ENCODE measurements at places on chromosomes 4 and X. TPM values are rescaled to one million over a fixed set of nuclear protein-coding genes. Genes with fewer than 3 reads are reported as not detected.

Gene SSX3
- not detected for polyA plus RNA-seq

GRCh38 chr4:173254646-173255045 lies 79.5 kb downstream of the HMGB2 start:
- no peak for DNase-seq

DNA sequence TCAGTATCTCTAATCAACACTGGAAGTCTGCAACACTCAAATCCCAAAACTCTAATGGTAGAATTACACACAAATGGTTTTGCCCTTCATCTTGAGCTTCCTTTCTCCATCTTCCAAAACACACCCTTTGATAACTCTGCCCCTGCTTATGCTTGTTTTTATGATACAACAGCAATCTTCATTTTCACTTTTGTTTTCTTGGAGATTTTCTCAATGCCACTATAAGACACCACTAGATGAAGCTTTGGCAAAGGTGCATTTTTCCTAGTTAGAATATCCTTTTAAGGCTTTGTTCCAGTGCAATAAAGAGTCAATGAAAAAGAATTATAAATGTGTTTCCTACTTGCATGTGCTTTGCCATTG lies 472.4 kb upstream of the NWD2 start:
- no peak for DNase-seq

Gene ZNF157
- not detected for polyA plus RNA-seq

GRCh38 chrX:74015379-74016019 lies 288.5 kb upstream of the ZCCHC13 start:
- DNase-seq = peak; percentile 46

Gene CFAP47
- not detected for polyA plus RNA-seq

DNA sequence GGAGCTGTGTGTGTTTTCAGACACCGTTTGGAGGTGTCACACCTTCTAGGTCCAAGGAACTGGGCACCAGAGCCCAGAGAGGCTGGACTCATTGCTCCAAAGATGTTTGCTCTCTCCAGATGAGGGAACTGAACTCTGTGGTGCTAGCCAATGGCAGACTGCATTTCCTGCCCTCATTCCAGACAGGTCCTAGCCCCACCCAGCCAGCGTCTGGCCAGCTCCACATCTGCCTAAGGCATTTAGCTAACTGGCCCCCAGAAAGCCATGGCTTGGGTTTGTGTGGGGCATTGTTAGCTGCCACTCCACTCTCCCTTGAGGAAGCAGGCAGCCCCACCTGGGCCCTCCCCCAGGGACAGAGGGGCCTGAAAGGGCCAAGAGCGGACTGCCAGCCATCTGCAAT lies 11.4 kb downstream of the FGD1 start:
- DNase-seq = no peak

DNA sequence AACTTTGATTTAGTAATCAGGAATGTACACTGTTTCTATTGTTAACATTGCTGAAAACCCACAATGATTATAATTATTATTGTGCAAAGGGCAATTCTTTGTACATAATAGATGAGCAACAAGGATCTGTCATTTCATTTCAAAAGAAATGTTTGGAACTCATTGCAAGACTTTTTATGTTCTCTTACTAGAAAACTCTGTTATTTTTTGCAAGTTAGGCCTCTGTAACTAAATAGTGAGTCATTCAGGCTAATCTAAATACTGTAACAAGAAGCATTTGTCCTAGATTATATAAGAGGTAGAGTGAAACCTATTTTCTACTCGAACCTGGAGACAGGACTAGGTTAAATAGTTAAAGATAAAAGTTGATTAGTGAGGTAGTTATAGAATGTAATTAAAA lies 93.2 kb upstream of the FAM47B start:
- DNase-seq = no peak

- DNase-seq = no peak
Measured at GRCh38 chr4:23894021-23894420, 4.2 kb upstream of the PPARGC1A start.

DNA sequence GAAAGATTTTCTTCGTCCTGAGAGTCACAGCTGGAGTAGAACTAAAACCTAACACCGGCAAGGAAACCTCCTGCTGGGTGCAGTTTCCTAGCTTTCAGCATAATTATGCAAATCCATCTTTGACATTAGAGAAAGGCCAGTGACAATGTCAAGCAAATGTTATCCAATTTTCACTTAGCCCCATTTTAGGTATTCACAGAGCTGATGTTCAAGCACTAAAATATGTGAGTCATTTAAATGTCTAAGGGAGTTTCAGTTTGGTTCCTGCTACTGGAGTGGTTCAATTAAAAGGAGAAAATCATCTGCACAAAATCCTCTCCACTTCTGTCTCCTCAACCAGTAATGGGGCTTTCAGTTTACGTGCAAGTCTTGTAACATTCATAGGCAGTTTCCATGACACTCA lies 37.1 kb upstream of the AMOT start:
- DNase-seq = no peak

DNA sequence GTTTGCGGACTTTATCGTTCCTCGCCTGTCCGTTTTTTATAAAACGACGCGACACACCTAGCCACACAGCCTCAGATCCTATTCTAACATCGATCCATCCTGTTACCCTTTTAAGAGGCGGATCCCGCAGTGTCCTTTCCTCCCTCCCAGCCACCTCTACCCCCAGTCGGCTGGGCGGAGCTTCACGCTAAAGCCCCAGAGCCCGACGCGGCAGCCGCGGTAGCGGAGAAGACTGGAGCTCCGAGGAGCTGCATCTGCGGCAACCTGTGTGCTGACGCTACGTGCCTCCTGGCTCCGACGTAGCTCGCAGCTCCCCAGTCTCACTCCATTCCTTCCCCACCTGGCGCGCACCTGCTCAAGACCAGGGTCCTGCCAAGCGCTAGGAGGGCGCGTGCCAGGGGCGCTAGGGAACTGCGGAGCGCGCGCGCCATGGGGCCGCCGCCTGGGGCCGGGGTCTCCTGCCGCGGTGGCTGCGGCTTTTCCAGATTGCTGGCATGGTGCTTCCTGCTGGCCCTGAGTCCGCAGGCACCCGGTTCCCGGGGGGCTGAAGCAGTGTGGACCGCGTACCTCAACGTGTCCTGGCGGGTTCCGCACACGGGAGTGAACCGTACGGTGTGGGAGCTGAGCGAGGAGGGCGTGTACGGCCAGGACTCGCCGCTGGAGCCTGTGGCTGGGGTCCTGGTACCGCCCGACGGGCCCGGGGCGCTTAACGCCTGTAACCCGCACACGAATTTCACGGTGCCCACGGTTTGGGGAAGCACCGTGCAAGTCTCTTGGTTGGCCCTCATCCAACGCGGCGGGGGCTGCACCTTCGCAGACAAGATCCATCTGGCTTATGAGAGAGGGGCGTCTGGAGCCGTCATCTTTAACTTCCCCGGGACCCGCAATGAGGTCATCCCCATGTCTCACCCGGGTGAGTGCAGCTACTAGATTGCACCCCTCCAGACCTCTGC lies at the start of gene RNF128:
TSS of gene RNF128 (plus strand) at position 217 of the 953 bp plus-strand sequence. CDS start at position 430, 213 bp downstream.
- no peak for DNase-seq

Gene AMMECR1
- 8.0 TPM for polyA plus RNA-seq

DNA sequence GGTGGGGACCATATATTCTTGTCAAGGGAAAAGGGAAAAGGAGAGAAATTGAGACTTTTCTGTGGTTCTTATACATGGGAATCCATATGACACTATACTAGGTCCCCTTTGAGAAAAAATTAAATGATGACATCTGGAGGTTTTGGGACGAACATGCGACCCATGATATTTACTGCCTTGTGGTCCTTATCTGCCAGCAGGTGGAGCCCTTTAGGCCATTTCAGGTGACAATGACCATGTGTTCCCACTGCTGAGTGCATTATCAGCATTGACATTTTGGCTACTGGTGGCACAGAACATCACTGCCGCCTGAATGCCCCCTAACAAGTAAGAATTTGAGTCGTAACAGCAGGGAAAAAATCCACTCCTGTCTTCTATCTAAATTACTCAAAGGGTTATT lies 843.4 kb downstream of the FSTL5 start:
- DNase-seq = no peak

- DNase-seq = no peak
Measured at GRCh38 chr4:102789317-102789717, 28.5 kb upstream of the MANBA start.

Gene NXF2B
- not detected for polyA plus RNA-seq

- no peak for DNase-seq
Measured at GRCh38 chr4:147123146-147123545, 177.5 kb upstream of the TTC29 start.
